Activated CD8-positive, alpha-beta T cell treated with anti-CD3 and anti-CD28 coated beads, Interleukin-2, amount 10 ng/mL, durations not matched to agents 7 days and 5 days (primary cell): ENCODE measurements at places on chromosomes 5 and 9.

DNA sequence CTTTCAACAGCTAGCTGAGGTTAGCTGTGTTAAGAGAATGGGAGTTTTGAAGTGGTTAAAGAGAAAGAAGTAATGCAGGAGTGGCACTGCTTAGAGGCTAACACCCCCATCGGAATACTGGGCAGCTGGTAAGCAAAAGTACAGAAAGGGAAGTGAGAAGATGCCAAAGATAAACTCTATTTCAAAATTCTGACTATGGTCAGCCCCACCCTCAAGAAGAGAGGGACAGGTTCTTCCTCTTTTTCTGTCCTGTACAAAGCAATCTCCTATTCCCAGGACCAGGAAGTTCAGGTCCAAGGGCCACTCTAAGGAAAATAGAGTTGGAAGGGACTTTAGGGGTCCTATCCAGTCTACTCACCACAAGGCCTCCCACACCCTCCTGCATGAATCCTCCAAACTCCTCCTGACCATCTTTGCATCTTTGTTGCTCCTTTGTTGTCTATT, 45.9 kb upstream of the JAK2 start:
- peaks cover 2% of the 10 kb centered on the region for H3K36me3 ChIP-seq
- H3K27ac ChIP-seq, result peak overlapping the region; percentile 56
- DNase-seq, result peak; percentile 37
- peak overlapping the region; percentile 47 for H3K4me3 ChIP-seq

- H3K27ac ChIP-seq, result peak overlapping the region; percentile 98
- DNase-seq, result peak; percentile 34
- H3K4me3 ChIP-seq, result peak overlapping the region; percentile 65
- H3K4me1 ChIP-seq, result peaks cover 74% of the 10 kb centered on the region
- peaks cover 3% of the 10 kb centered on the region for H3K36me3 ChIP-seq
Observed at GRCh38 chr9:84293001-84293798, 47.4 kb downstream of the SLC28A3 start.

DNA sequence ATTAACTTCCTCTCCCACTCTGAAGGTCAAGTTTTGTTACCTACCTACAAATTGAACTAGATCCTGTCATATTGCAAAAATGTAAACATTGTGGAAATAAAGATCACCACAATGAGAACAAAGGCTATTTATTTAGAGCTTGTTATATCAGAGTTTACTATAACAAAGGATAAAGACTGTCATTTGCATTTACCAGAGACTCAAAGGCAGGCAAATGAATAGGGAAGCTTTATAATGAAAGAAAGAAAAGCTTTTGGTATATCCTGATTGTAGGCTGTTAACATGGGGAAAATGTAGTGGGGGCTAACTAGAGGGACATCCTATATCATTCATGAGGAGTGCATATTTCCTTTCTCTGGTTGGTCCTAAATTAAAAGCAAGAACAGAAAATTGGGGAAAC, 403.5 kb upstream of the TYRP1 start:
- no peaks in the 10 kb centered on the region for H3K27me3 ChIP-seq
- no peaks in the 10 kb centered on the region for H3K36me3 ChIP-seq
- H3K27ac ChIP-seq, result no peak overlapping the region
- no peaks in the 10 kb centered on the region for H3K4me1 ChIP-seq

- H3K4me3 ChIP-seq, result no peak overlapping the region
- peak; percentile 45 for DNase-seq
- no peak overlapping the region for H3K27ac ChIP-seq
- peaks cover 17% of the 10 kb centered on the region for H3K4me1 ChIP-seq
- H3K36me3 ChIP-seq, result no peaks in the 10 kb centered on the region
- H3K27me3 ChIP-seq, result peaks cover 20% of the 10 kb centered on the region
Observed at GRCh38 chr9:136784249-136784996, 6.7 kb upstream of the TMEM141 start.

GRCh38 chr5:54186108-54186507, 124.3 kb downstream of the ARL15 start:
- H3K4me3 ChIP-seq, result no peak overlapping the region
- H3K27ac ChIP-seq, result no peak overlapping the region
- no peaks in the 10 kb centered on the region for H3K4me1 ChIP-seq
- no peaks in the 10 kb centered on the region for H3K27me3 ChIP-seq
- no peak for DNase-seq
- peaks cover 2% of the 10 kb centered on the region for H3K36me3 ChIP-seq

- H3K4me3 ChIP-seq, result no peak within 1 kb of the TSS
- no peak for DNase-seq
- H3K36me3 ChIP-seq, result no peaks in the 10 kb centered on the region
Observed at GRCh38 chr9:6215562-6215961, at the start of gene IL33. Gene IL33, plus strand, starts transcription at chr9:6215807. Its CDS starts 25,888 bp downstream, at chr9:6241695.

GRCh38 chr5:172666251-172666650, 25.2 kb downstream of the NEURL1B start:
- H3K36me3 ChIP-seq, result no peaks in the 10 kb centered on the region
- no peaks in the 10 kb centered on the region for H3K4me1 ChIP-seq
- DNase-seq, result no peak
- no peak overlapping the region for H3K27ac ChIP-seq

DNA sequence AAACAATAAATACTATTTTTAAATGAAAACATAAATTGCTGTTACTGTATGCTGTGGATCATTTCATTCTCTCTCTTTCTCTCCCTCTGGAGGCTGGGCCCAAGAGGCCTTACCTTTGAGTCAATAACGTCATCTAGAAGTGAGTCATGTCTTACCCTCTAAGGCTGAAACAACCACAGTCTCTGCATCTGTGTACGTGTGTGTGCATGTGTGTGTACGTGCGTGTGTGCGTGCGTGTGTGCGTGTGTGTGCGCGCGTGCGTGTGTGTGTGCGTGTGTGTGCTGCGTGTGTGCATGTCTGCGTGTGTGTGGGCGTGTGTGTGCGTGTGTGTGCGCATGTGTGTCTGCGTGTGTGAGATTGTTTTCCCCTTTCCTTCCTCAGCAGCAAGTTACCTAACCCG, 13.6 kb upstream of the IL17B start:
- DNase-seq, result no peak
- no peak overlapping the region for H3K4me3 ChIP-seq
- no peak overlapping the region for H3K27ac ChIP-seq

DNA sequence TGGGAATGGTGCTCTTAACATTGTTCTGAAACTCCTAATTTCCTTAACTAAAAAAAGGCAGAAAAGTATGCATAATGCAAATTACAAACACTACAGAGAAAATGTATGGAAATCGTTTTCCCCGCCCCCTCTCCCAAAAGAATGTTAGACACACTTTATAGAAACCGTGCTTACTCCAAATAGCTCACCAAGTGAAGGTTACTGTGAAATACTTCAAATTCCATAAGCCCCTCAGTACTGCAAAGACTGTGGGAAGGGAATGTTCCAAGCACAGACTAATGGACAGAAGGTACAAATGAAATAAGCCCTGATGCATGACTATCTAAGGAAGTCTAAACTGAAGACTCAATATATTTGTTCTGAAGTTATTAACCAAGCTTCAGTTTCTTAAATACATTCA, 12.5 kb downstream of the MAPKAP1 start:
- peaks cover 12% of the 10 kb centered on the region for H3K36me3 ChIP-seq
- H3K4me3 ChIP-seq, result no peak overlapping the region
- H3K27me3 ChIP-seq, result no peaks in the 10 kb centered on the region
- DNase-seq, result no peak

DNA sequence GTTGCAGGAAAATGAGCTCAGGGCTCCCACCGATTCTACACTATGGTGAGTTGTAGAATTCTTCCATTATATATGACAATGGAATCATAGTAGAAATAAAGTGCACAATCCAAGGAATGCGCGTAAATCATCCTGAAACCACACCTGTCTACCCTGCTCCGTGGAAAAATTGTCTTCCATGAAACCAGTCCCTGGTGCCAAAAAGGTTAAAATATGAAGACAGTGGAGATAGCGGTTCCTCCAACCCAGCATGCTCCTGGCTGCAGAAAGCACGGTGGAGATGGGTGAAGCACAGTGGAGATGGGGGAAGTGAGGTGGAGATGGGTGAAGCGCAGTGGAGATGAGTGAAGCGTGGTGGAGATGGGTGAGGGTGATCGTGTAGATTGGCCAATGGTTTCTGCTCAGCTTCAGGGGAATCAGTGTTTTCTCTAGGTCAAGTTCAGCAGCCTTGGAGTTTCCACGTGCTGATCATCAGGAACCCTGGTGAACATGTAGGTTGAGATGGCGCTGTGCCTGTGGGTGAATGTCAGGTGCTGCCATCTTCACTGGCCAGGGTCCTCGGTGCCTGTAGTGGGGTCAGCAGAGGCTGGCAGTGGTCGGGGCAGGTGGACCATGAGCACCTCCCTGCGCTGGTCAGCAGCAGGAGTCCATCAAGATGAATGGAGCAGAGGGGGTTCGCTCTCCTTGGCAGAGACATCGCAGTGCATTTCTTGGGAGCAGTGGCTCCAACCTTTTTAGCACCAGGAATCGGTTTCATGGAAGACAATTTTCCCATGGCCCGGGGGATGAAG, 20.3 kb downstream of the PAEP start:
- H3K27ac ChIP-seq, result no peak overlapping the region
- DNase-seq, result no peak
- H3K36me3 ChIP-seq, result no peaks in the 10 kb centered on the region
- no peaks in the 10 kb centered on the region for H3K4me1 ChIP-seq

DNA sequence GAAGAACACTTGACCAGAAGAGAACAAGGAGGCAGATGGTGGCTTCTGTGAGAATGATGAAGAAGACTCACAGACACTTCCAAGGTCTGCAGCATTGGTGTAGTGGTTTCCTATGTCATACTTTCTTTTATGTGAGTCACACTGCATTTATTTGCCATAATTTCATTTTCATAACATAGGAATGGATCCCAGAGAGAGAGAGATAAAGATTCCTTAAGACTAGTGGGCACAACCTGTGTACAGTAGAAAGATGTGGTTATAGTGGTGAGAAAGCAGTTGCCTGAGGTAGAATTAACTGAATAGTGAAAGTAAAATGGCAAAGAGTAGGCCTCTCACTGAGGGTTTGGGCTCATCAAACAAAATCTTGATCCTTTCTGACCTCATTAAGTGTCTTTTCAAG, 7.6 kb upstream of the CCDC152 start:
- no peak overlapping the region for H3K27ac ChIP-seq
- no peaks in the 10 kb centered on the region for H3K36me3 ChIP-seq
- H3K4me3 ChIP-seq, result no peak overlapping the region
- H3K27me3 ChIP-seq, result no peaks in the 10 kb centered on the region

GRCh38 chr9:136466155-136466541, 16.7 kb downstream of the SEC16A start:
- no peaks in the 10 kb centered on the region for H3K4me1 ChIP-seq
- H3K4me3 ChIP-seq, result no peak overlapping the region
- no peak for DNase-seq
- H3K27ac ChIP-seq, result no peak overlapping the region

DNA sequence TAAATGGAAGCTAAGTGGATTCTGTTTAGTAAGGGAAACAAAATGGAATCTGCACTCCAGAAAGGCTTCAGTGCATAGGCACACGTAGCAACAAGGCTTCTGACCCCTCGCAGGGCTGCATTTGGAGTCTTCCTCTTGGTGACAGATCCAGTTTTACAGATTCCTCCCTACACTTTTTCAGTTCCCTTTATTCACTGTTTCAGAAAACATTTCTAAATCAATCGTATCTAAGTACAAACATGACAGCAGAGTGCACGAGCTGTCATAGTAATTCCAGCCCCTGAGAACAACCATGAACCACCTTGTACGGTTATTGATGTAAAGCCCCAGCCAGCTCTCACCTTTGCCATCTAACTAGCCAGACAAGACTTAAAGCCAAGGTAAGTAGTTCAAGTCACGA, 491.6 kb downstream of the SEMA5A start:
- no peaks in the 10 kb centered on the region for H3K36me3 ChIP-seq
- no peak overlapping the region for H3K4me3 ChIP-seq
- H3K27ac ChIP-seq, result no peak overlapping the region
- H3K4me1 ChIP-seq, result no peaks in the 10 kb centered on the region

DNA sequence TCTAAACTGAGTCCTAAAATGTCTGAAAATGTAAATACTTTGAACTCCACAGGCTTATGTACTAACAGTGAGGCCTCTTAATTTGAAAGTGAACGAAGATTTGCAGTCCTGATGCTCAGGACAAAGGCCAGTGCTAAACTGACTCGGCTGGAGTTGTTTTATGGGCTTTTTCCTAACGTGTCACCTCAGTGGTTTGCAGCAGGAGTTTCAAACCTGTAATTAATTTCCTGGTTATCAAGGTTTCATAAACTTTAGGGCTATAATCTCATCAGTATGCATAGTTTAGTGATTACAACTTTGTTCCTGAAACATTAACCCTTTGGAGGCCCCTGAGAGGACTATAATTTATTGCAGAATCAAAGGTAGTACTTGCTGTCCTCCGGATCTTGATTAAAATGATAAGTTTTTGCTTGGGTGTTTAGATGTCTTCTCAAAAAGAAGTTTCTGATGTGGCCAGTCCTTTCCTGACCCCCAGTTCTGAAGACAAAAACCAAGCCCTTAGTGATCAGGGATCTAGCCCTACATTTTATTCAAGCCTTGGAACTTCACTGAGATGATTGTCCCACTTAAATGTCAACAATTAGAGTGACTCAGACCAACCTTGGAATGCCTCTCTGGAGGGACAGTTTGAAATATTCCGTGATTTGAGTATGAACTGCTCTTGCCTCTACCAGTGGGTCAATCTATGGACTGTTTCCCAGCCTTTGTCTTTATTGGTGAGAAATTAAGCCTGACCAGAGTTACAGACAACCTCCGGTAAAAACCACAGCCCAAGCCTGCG, 11.1 kb upstream of the S100Z start:
- no peak overlapping the region for H3K4me3 ChIP-seq
- DNase-seq, result no peak
- H3K36me3 ChIP-seq, result no peaks in the 10 kb centered on the region
- no peak overlapping the region for H3K27ac ChIP-seq
- H3K4me1 ChIP-seq, result no peaks in the 10 kb centered on the region

DNA sequence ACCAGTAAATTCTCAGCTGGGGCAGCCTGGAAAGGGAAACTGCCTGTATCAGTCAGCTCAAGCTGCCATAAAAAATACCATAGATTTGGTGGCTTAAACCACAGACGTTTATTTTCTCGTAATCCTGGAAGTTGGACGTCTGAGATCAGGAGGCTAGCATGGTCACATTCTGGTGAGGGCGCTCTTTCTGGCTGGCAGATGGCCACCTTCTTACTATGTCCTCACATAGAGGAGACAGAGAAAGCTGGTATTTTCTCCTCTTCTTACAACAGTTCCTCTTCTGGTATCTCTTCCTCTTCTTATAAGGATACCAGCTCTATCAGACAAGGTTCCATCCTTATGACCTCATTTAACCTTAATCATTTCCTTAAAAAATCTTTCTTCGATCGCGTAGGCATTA, 50.5 kb upstream of the RFX3 start:
- no peak overlapping the region for H3K27ac ChIP-seq
- H3K36me3 ChIP-seq, result peaks cover 19% of the 10 kb centered on the region
- no peak overlapping the region for H3K4me3 ChIP-seq
- DNase-seq, result no peak

DNA sequence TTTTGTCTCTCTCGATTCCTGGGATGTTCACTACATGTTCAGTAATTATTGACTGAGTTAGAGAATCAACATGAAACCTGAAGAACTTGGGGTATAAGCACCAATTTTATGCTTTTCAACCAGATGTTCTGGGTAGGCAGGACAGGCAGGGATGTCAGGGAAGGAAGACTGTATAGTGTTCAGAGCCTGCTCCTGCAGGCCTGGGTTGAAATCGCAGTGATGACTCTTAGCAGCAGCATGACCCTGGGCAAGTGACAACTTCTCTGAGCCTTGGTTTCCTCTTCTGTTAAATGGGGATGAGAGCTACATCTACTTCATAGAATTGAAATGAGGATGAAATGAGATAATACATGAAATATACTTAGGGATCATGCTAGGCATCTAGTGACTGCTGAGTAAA, 29.7 kb upstream of the PANK3 start:
- no peak overlapping the region for H3K27ac ChIP-seq
- no peaks in the 10 kb centered on the region for H3K36me3 ChIP-seq
- no peak overlapping the region for H3K4me3 ChIP-seq
- DNase-seq, result no peak
- H3K27me3 ChIP-seq, result no peaks in the 10 kb centered on the region
- H3K4me1 ChIP-seq, result peaks cover 9% of the 10 kb centered on the region
